ENCODE measurements at places on chromosomes 13 and 19.
A peak's percentile ranks its signal among the peaks of the same experiment; 100 is the strongest.

- no peak for DNase-seq
These were observed 3.0 kb upstream of the NANOS2 start for GRCh38 chr19:45917421-45918091.

DNA sequence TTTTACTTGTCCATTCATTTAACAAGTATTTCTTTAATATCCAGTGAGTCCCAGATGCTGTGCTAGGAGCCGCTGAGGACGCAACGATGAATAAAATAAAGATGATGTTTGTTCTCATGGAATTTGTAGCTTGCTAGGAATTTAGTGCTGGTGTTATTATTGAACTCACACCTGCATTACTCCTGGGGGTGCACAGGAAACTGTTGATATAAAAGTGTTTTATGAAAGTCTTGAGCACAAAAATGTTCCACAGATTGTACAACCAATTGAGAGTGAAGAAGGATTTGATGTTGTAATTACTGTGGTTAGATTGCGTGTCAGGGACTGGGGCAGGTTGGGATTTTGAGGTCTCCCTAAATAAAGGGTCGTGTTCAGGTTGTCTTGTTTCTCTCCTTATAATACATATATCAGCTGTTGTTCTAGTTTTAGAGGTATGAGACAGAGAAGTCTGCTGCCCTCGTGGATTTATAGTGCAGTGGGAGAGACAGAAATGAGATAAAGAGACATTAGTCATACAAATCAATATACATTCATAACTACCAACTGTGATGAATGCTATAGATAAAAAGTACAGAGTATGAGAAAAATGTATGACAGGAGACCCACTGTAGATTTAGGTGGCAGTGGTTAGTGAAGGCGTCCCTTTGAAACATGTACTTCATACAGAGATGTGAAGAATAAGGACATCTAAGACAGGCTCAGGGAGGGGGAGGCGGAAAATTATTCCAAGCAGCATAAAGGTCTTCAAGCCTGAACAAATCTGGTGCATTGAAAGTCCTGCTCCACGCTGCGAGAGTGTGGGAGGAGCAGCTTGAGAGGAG lies 11.3 kb downstream of the CACNG6 start:
- DNase-seq: no peak

GRCh38 chr19:44635581-44636438 lies 7.9 kb upstream of the PVR start:
- peak; percentile 71 for DNase-seq

DNA sequence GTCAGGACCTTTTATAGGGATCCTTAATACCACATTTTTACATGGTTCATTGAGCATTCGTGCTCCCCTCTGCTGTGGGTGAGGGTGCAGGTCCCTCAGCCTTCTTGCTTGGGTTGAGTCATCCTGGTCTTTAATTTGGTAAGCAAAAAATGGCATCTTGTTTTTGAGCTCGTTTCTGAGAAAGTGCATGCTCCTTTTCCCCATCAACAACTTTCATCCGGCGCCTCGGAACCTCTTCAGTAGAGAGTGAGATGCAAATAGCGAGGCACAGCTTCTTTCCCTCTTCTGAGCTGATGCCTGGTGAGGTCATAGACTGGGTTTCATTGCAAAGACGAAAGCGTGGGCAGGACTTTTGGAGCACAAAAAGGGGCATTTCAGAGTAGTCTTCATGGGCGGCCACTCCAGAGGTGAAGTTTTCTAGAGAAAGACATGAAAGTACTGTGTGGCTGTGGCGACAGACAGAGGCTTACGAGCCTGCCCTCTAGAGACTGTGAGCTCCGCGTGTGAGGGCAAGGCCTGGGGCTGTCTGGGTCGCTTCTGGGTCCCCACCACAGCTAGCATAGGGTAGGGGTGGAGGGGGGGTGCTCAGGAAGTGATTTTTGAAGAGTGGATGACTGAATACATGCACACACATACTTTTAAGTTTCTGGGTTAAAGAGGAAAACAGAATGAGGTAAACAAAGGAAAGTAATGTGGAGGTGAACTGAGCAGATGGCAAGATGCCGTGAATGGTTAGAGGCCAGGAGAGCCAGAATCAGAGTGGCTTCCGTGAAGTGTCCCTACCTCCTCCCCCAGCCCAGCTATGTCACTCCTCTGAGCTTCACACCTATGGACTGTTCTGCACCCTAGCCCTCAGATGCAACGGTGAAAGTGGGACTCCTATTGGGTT lies 44.3 kb downstream of the BBC3 start:
- no peak for DNase-seq

GRCh38 chr13:43767341-43767931 lies 19.3 kb downstream of the ENOX1 start:
- DNase-seq: no peak

DNA sequence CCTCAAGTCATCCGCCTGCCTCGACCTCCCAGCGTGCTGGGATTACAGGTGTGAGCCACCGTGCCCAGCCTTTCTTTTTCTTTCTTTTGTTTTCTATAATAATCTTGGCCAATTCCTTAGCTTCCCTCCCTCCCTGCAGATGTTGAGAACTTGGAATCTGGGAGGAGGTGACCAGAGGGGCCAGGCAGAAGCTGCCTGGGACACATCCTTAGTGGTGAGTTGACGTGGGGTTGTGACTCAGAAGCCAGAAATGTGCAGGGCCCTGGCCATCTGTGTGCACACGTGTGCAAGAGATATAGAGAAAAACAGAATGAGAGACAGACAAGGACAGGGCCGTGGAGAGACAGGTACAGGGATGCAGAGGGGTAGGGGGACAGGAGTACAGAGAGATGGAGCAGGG lies 154.3 kb downstream of the SIPA1L3 start:
- DNase-seq: peak; percentile 38

GRCh38 chr13:56906909-56907308 lies 233.8 kb upstream of the PRR20A start:
- no peak for DNase-seq

DNA sequence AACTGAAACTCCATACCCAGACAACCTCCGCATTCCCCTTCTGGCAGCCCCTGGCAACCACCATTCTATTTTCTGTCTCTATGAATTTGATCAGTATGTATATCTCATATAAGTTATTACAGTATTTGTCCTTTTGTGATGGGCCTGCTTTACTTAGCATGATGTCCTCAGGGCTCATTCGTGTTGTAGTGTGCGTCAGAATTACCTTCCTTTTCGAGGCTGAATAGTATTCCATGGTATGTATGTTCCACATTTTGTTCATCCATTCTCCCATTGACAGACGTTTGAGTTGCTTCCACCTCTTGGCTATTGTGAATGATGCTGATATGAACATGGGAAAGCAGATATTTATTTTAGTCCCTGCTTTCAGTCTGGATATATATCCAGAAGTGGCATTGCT lies 5.0 kb downstream of the PLEKHF1 start:
- no peak for DNase-seq

DNA sequence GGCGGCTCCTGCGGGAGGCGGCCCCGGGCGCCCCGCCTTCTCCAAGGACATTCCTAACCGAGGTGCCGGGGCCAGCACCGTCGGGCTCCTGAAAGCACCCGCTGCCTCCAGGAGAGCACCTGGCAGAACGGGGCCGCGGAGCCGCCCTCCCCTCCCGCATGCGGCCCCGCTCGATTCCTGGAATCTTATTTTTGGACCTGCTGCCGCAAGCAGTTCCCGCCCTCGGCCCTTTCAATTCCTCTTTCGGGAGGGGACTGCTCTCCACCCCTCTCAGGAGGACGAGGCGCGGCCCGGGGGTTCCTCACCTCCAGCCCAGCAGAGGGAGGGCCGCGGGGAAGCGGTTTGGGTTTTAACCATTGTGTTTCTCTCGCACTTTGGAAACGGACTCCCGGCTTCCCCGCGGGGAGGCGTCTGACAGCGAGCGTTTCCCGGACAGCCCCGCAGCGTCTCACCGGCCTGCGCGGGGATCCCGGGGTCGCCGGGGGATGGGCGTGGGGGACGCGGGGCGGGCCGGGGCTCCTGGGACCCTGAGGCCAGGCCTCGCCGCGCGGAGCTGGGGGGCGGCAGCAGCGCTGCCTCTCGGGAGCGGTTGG lies 849 bp downstream of the GAS6 start:
- no peak for DNase-seq

DNA sequence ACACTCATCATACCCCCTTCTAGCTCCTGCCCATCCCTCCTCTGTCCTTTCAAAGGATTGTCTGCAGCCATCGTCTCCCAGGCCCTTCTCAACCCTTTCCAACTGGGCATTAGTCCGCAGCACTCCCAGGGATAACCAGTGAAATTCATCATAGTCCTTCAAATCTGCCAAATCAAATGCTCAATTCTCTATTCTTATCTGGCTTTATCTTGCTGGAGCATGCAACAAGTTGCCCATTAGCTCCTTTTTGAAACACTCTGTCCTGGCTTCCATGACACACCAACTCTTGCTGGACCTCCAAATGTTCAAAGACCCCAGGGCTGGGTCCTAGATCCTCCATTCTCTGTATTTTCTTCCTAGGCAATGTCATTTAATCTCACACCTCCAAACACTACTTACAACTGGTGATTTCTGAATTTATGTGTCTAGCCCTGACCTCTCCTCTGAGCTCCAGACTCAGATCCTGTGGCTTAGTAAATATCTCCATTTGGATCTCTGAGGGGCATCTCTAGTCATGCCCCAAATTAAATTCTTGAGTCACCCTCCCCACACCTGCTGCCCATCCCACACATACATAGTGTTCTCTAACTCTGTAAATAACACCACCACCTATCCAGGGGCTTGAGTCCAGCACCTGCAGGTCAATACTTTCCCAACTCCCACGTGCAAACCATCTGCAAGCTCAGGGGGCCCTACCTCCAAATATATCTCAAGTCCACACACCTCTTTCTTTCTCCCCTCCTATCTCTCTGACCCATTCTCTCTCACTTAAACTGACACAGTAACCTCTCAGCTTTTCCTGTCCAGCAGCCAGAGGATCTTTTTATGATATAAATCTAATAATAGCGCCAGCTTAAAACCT lies 9.1 kb upstream of the ANKRD10 start:
- DNase-seq: no peak

DNA sequence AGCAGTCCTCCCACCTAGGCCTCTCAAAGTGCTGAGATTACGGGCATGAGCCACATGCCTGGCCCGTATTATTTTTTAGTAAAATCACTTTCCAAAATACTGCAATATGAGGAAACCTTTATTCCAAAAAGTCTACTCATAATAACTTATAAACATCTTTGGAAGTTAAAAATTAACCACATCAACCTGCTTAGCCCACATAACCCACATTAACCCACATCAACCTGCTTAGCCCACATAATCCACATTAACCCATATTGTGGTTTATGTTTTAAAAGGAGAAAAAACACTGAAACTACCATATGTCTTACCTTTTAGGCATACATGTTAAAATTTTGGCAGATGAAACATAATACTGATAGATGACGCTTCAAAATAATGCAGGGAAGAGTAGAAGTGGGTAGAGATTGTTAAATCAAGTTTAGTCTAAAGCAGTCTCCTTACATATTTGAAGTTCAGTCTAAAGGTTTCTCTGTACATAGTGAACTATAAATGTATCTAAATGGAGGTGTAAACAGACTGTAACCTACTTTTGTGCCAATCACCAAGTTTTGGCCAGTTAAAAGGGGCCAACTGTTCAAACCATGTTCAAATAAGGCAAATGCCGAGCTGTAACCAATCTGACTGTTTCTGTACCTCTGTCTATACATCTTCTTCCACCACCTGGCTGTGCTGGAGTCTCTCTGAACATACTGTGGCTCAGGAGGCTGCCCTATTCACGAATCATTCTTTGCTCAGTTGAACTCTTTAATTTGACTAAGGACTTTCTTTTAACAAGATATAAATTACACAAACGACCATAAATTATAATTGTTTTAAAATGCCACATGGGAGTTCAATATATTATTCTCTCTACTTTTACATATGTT lies 14.5 kb downstream of the KPNA3 start:
- DNase-seq: no peak

DNA sequence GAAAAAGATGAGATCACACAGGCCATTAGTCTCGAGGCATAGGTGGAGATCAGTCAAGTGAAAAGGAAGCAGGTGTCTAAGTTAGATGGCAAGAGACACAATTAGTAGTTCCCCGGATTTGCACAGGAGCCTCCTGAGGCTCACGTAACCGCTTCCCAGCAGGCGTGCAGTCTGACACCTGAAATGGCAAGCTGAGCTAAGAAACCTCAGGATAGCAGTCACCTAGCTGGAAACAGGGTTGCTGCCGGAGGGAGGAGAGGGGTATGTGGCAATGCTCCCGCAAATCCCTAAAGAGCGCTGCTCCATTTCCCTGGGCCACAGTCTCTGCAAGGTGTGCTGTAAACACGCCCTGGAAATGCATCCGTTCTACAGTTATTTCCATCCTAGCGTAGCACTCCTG lies 1151.0 kb downstream of the DIAPH3 start:
- no peak for DNase-seq

- DNase-seq: no peak
These were observed 81.9 kb upstream of the MCF2L start for GRCh38 chr13:112887151-112887550.

DNA sequence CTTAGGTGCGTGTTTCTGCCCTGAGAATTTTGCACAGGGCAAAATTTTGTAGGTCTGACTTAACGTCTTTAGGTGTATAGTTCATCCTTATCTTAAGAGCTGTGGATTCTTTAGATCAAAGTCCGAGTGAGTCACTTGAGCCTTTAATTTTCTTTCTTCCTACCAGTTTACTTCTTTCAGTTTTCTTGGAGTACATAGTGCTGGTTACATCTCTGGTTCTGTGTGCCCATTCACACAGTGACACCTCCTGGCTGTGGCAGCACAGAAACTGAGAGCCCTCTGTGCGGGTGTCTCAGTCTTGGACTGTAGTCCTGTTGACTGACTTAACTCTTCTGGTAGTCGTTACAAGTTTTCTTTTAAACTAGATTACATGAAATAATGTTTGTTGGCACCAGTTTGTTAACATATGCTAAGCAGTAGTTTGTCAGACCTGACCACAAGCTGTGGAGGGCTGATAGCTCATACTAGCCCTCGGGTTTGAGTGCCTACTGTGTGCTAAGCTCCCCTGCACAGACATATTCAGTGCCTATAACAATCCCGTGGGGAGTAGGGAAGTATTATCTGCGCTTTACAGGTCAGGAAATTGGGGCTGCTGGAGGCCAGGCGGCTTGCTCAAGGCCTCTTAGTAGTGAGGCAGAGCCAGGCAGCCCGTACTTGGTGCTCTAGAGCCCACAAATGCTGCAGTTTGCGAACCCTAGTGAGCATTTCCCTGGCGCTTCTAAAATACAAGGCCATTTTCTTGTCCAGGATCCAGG lies 1.6 kb downstream of the GATAD2A start:
- DNase-seq: peak; percentile 63

GRCh38 chr13:40221460-40222201 lies 444.8 kb downstream of the FOXO1 start:
- peak; percentile 90 for DNase-seq

DNA sequence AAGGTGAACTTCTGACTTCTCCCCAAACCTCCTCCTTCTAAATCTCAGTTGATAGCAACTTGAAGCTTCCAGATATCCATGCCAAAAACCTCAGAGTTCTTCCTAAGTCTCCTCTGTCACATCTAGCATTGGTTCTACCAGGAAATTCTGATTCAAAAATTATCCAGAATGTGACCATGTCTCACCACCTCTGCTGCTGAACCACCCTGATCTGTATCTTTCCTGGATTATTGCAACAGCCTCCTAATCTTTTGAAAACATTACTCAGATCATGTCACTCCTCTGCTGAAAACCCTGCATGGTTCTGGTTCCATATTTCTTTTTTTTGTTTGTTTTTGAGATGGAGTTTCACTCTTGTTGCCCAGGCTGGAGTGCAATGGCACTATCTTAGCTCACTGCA lies 78.7 kb upstream of the TNFSF11 start:
- no peak for DNase-seq

- no peak for DNase-seq
These were observed 615.1 kb downstream of the EFNB2 start for GRCh38 chr13:105920370-105920769.

GRCh38 chr19:29215322-29215845 lies 2.4 kb upstream of the UQCRFS1 start:
- no peak for DNase-seq

- DNase-seq: peak; percentile 4
These were observed 9.4 kb downstream of the IFNL2 start for GRCh38 chr19:39277598-39277997.

Data from kidney glomerular epithelial cell (primary cell).